Activated CD4-positive, alpha-beta T cell treated with anti-CD3 and anti-CD28 coated beads, Interleukin-10, Interleukin-2, amounts not matched to agents 100 ng/mL and 50 ng/mL, durations not matched to agents 16 hours and 8 hours (primary cell): ENCODE measurements at places on chromosomes 4 and X.
A peak's percentile ranks its signal among the peaks of the same experiment; 100 is the strongest.

DNA sequence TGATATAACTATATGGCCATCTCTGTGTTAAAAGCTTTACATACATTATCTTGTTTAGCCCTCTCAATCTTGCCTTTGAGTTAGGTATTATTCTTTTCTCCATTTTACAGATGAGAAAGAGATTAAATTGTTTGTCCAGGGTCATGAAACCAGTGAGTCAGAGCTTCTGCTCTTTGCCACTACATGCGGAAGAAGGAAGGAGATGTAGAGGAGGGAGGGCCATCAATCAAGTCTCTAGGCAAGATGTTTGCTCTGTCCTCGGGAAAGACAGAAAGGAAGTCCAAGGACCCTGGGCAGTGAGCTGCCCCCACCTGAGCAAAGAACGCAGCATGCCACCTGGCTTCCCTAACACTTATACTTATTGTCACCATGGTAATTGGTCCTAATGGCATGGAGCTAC is 133.7 kb upstream of the IL1RAPL2 start:
- no peak for DNase-seq

DNA sequence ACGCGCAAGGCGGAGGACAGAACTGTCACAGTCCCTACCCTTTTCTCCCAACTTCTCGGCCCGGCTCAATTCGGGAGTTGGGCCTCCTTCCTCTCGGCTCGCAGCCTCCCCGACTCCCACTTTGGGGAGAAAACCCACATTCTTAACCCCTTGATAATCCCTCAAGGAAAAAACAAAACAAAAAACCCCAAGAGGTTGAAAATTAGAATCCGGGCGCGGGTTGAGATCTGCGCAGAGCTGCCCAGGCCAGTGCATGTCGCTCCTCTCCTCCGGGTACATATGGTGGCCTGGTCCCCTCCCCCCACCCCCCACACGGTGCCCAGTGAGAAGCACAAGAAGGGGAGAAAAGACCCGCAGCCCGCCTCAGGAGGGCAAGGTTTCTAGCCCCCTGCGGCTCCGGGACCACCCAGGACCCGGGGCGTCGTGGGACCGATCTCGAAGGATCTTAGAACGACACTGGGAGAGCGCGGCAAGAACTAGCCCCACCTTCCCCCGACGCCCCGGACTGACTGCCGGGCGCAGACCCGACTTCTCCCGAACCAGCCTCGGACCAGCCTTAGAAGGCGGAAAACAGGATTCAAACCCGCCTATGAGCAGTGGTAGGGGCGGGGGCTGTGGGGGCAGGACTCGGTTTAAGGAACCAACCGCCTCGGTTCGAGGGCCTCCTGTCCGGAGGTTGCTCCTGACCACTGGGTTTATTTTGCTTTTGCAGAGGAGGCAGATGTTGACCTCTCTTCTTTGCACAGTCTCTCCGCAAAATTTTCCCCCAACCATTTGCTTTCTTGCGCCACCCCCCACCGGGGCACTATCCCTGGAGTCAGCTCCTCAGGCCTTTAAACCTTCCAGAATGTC is 2.5 kb upstream of the PDGFRA start:
- DNase-seq, result no peak

GRCh38 chr4:39712819-39713607 is 15.1 kb downstream of the UBE2K start:
- DNase-seq, result no peak

DNA sequence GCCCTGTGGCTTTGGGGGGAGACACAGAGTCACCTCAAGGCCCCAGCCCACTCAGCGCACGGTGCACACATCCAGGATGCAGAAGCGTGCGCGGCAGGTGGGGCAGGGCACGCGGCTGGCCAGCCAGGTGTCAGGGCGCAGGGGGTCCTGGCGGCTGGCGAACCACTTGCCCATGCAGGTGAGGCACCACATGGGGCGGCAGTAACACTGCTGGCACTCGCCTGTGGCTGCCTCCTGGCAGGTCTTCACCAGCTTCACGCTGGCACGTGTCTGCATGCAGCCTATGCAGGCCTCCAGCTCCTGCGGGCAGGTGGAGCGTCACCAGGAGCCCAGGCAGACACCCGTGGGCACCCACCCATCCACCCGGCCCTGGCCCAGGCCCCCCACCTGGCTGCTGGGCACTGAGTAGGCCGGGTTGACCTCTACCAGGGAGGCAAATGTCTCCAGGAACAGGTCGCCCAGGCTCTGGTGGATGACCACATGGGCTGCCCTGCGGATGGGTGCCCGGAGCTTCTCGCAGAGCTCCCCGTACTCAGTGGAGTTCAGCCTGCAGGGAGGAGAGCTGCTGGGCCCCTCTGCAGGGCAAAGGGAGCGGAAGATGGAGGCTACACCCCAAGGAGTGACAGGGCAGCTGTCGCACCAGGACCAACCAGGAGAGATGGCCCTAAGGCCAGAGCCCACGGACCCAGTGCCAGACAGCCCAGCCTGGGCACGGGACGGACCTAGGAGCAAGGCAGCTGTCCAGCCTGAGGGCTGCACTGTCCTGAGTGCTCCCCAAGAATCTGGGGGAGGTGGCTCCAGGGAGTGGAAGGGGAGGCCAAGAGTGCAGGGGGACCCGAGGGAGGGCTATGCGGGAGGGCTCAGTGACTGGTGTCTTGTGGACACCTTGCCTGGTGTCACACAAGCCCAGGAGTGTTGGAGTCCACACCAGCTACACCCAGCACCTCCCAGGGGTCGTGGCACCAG is 3.7 kb downstream of the TMEM129 start:
- DNase-seq, result no peak

DNA sequence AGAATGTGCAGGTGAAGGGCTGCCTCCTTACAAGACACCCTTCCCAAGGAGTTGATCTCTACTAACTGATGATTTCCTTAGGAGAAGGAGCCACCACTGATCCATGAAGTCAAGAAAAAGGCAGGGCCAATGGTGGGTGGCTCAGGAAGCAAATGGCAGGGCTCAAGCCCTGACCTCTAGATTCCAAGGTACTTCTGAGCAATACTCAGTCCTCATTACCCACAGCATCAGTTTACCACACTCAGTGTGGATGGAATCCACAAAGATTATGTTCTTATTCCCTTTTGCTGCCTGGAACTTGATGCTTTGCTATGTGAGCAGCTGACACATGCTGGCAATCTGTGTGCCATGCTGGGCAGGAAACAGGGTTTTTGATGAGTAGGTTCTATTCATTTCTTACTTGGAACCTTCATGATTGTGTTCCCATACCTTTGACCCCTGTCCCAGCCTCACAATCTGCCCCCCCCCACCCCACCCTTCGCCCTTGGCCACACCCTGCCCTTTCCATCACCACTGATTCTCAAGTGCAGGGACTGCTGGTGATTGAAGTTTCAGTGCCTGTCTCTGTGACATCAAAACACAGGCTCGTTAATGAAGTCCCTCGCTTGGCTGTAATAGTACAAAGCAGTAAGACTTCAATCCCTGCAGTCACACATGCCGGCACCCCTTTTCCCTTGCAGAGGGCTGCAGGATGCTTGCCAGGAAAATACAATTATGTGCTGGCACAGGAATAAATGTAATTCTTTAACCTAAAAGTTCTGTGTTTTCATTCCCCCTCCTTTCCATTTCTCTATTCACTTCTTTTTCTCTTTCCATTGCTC is 135.6 kb upstream of the GPC4 start:
- no peak for DNase-seq

GRCh38 chr4:113584407-113585150 is 177.0 kb downstream of the CAMK2D start:
- no peak for DNase-seq

DNA sequence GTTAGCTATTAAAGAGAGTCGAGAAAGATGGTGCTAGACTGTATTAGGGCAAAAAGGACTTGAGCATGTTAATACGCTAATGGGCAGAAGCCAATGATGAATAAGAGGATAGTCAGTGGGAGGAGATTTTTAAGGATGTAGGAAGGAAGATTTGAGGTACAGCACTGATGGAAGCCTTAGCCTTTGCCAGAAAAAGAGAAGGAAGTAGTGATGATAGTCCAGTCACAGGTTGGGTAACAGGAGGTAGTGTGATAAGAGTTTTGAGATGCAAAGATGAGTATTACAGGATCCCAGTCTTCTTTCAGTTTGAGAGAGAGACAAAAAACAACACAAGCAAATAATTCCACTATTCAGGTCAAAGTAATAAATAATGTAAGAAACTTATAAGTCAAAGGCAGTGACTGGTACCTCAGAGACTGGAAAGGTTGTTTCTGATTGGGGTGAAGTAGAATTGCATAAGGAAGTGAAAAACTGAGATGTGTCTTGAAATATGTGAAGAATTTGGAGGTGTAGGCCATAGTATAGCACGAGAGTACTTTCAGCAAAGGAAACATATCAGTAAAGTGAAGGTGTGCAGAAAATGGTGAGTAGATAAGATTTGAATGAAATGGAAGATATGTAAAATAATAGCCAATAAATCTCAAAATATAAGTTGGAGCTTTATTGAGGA is 22.1 kb upstream of the NDNF start:
- DNase-seq, result no peak

DNA sequence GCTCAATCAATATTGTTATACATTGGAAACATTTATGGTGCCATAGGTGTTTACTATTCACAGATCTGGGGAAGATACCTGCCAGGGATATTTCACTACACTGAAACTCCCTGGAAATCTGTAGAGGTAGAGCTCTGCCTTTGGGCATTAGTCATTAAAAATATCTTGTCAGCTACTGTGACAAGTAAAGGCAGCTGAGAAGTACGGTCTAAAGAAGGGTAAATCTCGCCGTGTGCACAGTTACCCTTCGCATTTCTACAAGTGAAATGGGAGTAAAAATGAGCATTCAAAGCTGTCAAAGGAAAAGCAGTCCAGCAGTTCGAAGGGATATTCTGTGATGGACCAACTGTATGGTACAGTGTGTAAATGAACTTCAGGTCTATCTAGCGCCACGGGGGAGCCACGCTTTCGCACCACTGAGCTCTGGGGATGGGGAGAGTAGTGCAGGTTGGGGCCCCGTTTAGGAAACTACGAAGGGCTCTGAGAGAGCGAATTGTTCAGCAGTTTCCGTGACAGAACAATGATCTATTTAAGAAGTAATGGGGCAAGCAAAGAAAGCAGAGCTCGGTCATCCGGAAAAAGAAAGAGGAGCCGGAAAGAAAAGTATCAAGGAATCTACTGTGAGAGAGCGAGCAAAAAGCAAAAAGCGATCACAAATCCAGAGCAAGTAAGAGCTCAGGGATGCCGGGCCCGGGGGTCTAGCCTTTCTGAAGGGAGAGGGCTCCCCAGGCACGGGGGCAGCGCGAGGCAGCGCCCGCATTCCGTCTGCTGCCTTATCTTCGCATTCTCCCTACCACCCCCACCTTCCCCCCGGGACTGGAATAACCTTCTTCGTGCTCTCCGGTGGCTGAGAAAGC is 646 bp downstream of the TIGD4 start:
- peak; percentile 39 for DNase-seq

DNA sequence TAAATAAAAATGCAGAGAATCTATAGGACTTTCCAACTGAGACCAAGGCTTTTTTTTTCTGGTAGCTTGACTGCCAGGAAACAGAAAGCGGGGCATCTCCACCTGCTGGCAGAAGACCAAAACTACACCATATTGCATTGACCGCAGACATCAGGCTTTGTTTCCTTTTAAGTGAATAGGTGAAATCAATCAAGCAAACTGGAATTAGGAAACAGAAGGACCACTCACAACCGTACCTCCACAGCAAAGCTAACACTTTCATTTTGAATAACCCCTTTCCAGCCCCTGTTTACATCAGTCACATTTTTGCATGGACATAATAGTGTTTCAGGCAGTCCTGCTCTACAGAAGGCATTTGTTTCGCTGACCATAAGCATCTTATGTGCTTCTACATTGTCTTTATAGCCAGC is 218.2 kb downstream of the IDS start:
- DNase-seq, result peak; percentile 71

- DNase-seq, result no peak
Measured at GRCh38 chr4:66567551-66567950, 897.3 kb upstream of the EPHA5 start.

GRCh38 chr4:175129797-175130196 is 211.6 kb downstream of the ADAM29 start:
- no peak for DNase-seq

DNA sequence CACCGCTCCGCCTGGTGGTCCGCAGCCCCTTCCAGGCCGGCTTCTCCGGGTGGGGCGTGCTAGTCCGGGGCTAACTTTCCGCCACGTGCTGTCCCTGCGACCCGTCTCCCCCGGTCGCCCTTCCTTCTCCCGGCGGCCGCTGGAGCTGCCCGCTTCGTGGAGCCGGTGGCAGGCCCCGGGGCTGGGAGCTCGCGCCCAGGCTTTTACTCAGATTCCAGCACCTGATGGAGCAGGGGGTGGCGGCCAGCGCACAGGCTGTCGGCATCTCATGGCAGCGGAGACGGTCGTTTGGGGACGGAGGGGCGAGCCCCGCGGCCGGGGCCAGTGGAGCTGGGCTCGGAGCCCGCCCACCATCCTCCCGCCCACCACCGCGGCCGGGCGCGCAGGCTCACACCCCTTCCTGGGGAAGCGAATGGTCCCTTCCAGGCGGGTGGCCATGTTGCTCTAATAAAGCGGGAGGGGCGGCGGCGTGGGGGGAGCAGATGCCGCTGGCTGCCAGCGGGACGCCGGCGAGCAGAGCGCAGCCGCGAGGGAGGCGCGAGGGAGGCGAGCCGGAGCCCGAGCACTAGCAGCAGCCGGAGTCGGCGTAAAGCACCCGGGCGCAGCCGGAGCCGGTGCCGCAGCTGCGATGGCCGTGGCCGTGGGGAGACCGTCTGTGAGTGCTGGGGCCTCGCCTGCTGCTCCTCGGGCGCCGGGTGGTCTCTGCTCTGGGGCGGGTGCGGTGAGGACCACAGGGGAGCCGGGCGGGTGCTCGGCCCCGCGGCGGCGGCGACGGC is at the start of gene SEPTIN11:
Gene SEPTIN11, plus strand, starts transcription at position 477 of the 776 bp plus-strand sequence. Its CDS starts 152 bp downstream, at position 629.
- peak; percentile 85 for DNase-seq

DNA sequence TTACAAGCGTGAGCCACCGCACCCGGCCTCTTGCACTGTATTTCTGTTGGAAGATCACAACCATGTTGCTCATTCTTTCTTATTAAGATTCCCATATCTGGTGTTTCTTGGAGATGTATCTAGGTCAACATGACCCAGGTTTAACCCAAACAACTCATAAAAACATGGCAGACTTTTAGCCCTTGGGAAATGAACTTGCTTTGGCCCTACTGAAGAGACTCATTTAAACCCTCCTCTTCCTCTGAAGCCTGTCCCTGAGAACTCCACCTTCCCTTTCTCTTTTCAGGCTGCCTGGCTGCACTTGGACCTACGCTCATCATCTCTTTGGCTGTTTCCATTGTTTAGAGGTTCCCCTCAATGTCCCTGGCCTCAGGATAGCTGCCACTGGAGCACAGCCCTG is 22.8 kb upstream of the OPN1LW start:
- no peak for DNase-seq

DNA sequence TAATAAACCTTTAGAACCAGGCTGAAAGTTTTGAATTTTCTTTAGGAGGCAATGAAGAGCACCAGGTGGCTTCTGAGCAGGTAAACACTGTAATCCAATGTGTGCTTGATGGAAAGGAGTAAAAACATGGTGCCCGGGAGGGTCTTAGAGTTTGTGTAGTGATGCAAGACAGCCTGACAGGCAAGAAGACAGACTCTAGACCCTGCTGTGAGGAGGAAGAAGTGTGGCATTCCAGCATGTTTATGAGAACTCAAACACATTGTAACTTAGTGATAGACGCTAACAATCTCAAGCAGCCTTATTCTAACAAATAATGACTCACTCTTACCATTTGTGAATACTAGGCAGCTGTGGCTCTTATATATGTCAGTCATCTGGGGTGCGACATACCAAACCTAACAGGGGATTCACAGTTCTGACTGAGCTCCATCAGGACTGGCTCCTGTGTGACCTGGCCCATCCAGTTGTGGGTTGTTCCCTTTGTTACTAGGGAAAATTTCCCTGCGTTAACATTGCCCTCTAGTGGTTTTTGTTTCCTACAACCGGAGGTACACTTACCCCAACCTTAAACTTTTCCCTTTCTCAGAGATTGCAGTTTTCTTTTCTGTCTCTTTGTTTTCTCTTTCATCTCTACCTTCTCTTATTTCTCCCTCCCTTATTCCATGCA is 53.8 kb downstream of the VSIG4 start:
- DNase-seq, result peak; percentile 75

GRCh38 chr4:3521621-3522325 is 10.4 kb downstream of the LRPAP1 start:
- DNase-seq, result no peak
